ENCODE measurements at places on chromosomes 13 and 19.
A peak's percentile ranks its signal among the peaks of the same experiment; 100 is the strongest.

GRCh38 chr13:100196375-100196774 lies 107.5 kb downstream of the PCCA start:
- DNase-seq = no peak

DNA sequence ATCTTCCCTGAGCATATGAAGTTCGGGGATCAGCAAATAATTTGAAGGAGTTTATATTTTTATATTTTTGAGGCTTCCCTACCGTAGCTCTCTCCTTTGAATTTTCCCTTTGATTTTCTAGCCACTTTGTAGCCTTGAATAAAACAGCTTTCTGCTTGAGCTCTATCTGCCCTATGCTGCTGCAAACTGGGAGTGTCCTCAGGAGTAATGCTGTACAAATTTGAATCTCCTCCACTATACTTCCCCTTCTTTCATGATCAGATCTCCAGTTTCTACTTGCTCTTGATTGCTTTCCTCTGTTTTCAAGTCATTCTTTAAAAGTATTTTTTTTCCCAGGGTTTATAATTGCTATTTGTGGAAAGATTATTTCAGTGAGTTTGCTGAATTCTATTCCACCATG lies 14.6 kb downstream of the PDS5B start:
- no peak for DNase-seq

- DNase-seq = no peak
Measured at GRCh38 chr13:24630121-24630520, 50.1 kb upstream of the ATP12A start.

DNA sequence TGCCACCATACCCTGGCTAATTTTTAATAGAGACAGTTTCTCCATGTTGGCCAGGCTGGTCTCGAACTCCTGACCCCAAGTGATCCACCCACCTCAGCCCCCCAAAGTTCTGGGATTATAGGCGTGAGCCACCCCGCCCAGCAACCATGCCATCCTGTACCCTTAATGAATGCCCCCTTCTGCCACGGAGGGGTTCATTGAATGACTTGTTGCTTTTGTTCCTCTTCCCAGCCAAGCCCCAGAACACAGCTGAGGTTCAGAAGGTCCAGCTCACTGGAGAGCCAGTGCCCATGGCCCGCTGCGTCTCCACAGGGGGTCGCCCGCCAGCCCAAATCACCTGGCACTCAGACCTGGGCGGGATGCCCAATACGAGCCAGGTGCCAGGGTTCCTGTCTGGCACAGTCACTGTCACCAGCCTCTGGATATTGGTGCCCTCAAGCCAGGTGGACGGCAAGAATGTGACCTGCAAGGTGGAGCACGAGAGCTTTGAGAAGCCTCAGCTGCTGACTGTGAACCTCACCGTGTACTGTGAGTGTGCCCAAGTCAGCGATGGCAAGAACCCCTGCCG lies 6.0 kb downstream of the PVR start:
- no peak for DNase-seq

DNA sequence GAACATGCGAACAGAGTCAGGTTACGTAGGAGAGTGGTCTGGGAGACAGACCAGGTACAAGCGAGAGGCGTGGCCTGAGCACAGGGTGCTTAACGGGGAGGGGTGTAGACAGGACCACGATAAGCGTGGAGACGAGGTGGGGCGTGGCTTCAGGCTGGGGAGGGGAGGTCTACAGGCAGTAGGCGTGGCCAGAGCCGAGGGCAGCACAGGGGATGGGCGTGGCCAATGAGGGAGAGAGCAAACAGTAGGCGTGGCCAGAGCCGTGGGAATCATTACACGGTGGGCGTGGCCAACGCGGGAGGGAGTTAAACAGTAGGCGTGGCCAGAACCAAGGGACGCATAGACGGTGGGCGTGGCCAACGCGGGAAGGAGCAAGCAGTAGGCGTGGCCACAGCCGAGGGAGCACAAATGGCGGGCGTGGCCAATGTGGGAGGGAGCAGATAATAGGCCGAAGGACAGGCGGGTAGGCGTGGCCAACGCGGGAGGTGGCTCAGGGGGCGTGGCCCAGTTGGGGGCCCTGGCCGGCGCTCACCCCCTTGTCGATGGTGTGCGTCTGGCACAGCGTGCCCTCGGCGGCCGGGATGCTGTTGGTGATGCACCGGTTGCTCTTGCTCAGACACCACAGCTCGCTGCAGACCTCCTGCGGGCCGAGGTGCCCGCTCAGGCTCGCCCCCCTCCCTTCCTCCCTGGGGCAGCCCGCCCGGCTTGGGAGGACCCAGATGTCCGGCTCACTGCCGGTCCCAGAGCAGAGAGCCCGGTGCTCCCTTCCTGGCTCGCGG lies 15.2 kb upstream of the MYO1F start:
- DNase-seq = peak; percentile 91

DNA sequence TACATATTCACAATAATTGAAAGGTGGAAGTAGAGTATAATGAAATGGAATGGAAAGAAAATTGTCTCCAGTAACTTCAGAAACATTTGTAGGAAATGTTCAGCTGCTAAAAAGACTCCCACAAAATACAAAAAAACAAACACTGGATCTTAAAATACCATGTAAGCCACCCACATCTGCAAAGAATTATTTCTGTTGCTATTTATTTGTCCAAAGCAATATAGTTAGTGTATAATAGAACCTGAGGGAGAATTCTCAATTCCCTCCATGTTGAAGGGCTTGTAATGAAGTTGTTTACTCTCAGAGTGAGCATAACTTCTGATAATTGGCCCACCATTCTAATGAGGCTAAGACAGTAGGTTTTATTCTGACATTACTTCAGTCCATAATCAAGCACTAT lies 37.4 kb upstream of the KLF12 start:
- DNase-seq = no peak

- no peak for DNase-seq
Measured at GRCh38 chr19:35436477-35437405, 11.3 kb upstream of the FFAR2 start.

DNA sequence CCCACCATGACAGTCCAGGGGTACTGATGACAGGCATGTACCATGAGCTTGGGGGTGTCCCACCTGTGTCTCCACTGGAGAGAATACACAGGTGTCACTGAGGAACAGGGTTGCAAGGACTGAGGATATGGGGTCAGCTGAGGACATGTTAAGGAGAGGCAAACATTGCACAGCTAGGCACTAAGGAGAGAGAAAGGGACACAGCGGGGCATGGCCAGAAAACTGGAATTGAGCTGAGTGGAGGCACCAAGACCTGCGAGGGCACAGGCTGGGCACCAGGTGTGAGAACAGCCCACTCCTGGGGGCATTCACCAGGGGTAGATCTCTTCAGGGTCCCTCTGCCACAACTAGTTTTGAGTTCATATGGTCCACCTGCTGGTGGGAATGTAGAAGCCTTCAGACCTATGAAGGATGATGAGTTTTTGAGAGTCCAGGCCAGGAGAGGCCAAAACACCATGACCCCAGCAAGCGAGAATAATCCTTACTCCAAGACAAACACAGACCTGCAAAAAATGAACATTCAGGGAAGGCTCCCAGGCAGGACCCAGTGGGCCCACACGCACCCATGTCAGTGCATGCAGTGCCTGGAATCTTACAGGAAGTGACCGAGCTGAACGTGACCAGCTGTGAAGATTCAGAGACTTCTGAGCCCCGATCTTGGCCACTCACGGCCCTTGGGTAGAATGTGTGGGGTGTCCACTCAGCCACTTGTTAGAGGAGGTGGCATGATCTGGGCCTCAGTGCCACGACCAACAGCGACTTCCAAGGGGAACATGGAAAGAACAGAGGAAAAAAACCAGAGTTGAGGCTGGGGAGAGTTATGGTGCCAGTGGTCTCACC lies 1.4 kb upstream of the ZNF584 start:
- no peak for DNase-seq

GRCh38 chr13:36888645-36889044 lies 31.4 kb downstream of the SMAD9 start:
- no peak for DNase-seq

DNA sequence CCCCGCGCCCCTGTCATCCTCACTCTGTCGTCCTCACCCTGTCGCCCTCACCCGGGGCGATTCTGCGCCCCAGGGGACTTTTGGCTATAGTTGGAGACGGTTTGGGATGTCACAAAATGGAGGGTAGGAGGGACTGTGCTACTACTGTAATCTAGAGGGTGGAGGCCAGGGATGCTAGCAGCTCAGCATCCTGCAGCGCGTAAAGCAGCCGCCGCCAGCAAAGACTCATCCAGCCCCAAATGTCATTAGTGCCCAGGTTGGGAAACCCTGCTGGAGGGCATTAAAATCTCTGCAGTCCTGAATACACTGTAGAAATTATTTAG lies 362 bp downstream of the ZNF557 start:
- peak; percentile 37 for DNase-seq

DNA sequence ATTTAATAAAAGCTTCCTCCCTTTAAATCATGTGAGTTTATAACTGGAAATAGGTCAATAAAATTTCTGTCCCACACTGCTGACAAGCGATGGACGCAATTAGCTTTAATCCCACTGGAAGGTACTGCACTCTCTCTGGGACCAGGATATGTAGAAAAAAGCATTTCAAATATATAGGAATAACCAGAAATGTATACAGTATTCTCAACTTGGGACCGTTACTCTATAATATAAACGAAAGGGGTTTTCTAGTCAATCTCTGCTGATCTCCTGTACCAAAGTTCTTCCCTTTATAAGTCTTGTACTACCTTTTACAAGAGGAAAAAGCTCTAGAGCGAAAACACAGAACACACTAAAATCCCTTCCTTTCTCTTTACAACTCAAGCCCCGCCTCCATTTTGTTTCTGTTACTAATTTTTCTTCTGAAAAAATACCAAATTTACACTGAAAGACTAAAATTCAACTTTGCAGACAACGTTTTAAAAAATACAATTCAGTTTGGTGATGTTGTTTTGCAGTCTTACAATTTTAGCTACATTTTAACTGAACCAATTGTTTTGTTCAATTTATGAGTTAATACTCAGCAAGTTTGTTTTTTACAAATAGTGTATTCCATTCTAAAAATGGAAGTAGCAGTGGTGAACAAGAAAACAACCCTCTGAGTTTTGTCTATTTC lies 1.7 kb upstream of the USPL1 start:
- DNase-seq = peak; percentile 54

GRCh38 chr19:41133260-41133659 lies 19.0 kb downstream of the CYP2F1 start:
- DNase-seq = no peak

- no peak for DNase-seq
Measured at GRCh38 chr19:29188289-29189032, 24.5 kb downstream of the UQCRFS1 start.

DNA sequence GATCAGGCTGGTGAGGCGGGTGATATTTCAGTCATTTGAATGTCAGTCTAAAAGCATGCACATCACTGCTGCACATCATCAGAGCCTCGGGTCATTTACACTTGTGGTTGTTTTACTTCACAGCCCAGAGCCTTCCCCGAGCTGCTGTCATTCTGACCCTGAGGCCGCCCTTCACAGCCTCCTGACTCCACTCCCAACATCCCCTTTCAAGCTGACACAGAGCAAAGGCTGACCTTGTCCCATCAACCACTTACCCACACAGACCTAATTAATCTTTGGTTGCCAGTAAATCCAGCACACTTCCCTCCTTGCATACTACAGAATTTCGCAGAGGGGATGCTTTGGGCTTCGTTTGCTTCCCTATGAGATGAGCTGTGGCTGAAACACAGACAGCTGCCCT lies 528.1 kb downstream of the DIAPH3 start:
- no peak for DNase-seq

DNA sequence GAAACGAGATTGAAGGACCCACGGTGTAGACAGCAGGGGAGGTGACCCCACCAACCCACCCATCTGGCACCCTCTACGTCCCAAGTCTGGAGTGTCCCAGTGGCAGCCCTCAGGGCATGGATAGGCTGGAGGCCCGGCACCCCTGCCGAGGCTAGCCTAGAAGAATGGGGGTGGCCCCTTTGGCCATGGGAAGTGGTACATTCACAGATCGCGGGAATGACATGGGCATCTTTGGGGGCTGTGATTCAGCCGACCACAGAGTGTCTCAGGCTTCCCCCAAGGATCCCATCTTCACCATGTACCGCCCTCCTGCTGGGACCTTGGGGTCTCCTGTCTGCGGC lies 11.3 kb upstream of the MKNK2 start:
- no peak for DNase-seq

DNA sequence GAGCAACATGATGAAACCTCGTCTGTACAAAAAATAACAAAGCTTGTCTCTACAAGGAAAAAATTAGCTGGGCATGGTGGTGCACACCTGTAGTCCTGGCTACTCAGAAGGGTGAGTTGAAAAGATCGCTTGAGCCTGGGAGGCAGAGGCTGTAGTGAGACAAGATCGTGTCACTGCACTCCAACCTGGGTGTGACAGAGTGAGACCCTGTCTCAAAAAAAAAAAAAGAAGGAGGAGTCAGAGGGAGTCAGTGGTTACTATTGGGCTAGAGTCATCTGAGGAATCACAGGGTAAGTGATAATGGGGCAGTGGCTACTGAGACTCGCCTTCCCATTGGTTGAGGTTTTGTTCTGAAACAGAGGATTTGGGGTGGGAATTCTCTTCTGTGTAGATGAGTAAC lies 1.9 kb upstream of the GPI start:
- no peak for DNase-seq

DNA sequence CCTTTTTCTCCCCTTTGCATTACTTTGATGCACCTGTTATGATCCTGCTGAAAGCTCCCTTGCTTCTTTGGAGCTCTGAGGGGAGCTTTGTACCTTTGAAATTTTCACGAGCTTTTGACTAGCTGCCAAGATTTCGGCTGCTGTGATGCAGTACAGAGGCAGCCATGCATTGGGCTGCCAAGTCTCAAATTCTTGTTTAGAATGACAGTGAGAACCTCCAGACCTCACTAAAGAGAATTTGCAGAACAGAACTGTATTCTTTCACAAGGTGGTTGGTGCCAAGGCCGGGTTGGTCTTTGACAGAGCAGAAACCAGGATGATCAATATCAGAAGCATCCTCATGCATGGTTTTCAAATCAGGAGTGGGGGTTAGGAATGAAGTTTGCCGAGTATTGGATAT lies 414.8 kb downstream of the GPC5 start:
- DNase-seq = no peak

- no peak for DNase-seq
Measured at GRCh38 chr13:87172166-87172835, 498.9 kb upstream of the SLITRK5 start.

- no peak for DNase-seq
Measured at GRCh38 chr13:33918199-33918932, 100.4 kb downstream of the RFC3 start.

DNA sequence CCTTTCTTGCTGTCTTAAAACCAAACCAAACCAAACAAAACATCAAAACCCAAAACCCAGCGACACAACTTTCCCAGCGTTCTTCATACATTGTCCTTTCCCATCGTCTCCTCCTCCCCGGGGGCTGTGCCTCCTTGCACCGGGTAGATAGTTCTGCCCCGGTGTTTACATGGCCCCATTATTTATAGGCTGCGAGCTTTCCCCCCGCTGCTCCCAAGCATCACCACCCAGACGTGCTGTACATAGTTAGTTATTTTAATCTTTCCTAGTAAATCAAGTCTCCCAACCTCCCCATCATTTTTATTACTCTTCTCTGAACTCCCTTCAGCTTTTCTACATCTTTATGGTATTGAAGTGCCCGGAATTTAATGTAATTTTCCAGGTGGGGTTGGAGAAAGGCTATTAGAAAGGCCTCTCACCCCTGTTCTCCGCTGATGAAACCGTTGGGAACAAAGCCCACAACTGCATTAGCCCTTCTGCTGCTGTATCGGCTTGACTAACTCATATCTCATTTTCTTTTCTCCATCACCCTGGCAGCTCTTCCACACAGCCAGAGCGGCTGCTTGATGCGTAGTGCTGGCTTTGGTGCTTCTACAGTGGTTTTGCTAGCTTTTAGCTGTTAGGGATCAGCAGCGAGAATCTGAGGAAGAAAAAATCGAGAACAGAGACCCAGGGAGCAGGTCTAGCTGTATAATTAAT lies 53.1 kb downstream of the FGF9 start:
- DNase-seq = no peak

GRCh38 chr19:18128044-18128443 lies 24.9 kb upstream of the PIK3R2 start:
- DNase-seq = no peak
